HCT116 (cell line): ENCODE measurements at places on chromosomes 12 and 14.

- H3K36me3 ChIP-seq = no peaks in the 10 kb centered on the region
- no peaks in the 10 kb centered on the region for H3K4me1 ChIP-seq
- H3K27ac ChIP-seq = no peak overlapping the region
- no peak overlapping the region for H3K4me3 ChIP-seq
- no peak for DNase-seq
- H3K27me3 ChIP-seq = no peaks in the 10 kb centered on the region; the same call in 1 of the 2 replicates
Measured at GRCh38 chr12:21987755-21988154, 46.5 kb upstream of the ABCC9 start.

DNA sequence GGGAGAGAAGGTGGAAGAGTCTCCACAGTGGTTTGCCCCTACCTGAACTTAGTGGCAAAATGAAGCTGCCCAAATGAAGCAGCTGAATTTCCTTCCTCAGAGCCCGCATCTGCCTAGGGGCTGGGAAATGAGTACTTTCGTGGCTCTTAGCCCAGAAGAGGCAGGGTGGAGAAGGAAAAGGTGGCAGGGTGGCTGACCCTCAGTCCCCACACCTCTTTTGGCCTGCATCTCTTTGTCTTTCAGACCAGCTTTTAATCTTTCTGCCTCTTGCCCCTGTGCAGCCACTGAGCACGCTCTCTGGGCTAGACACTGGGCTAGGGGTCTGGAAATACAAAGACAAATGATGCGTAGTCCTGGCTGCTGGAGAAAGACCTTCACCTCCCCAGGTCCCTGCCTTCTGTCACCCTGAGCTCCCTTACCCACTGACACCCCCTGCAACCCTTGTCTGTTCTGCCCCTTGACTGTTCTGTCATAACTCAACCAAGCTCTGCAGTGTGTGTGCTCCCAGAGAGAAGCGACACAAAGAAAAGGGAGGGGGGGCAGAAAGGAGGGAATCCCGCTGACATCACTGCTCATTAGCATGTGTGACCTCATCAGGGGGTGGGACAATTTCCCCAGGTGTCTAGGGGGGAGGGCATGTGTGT, 371 bp upstream of the REM2 start:
- H3K4me3 ChIP-seq = no peak overlapping the region
- H3K27ac ChIP-seq = no peak overlapping the region
- H3K27me3 ChIP-seq = no peaks in the 10 kb centered on the region
- no peaks in the 10 kb centered on the region for H3K36me3 ChIP-seq
- peaks cover 27% of the 10 kb centered on the region for H3K4me1 ChIP-seq

DNA sequence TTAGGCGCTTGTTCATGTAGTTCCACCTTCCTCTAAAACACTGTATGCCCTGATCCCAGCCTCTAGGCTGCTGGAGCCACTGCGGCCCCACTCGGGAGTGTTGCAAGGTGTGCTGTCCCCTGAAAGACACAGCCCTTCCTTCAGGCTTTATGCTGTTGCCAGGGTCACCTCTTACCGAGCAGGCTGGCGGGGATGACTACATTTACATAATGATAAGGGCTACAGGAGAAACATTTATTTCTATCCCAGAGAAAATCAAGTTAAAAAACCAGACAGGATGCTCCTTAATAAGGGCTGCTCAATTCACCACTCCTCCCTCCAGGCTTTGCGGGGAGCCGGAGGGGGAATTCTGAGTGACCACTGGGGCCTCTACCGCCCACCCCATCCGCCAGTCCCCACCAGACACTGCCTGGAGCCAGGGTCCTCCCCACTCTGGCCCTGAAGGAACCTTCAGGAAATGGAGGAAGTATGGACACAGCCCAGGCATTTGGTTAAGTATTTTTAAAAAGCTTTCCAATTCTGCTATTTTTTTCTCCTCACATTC, 200.6 kb downstream of the TTC7B start:
- no peaks in the 10 kb centered on the region for H3K4me1 ChIP-seq
- DNase-seq = no peak
- no peaks in the 10 kb centered on the region for H3K27me3 ChIP-seq
- H3K36me3 ChIP-seq = no peaks in the 10 kb centered on the region
- no peak overlapping the region for H3K4me3 ChIP-seq

DNA sequence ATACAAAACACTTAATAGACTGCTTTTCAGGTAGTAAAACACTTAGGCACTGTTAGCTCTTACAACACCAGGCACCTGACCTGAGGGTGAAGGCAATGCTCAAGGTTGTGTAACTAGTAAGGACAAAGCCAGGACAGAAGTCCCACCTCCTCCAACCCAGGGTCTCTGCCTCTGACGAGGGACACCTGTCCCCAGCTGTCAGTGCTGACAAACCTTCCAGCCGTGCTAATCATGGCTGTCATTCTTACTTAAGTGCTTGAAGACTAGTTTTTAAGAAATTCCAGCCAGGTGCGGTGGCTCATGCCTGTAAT, 62.5 kb upstream of the MAX start:
- H3K36me3 ChIP-seq = no peaks in the 10 kb centered on the region
- no peak overlapping the region for H3K4me3 ChIP-seq
- no peak for DNase-seq
- H3K4me1 ChIP-seq = no peaks in the 10 kb centered on the region

DNA sequence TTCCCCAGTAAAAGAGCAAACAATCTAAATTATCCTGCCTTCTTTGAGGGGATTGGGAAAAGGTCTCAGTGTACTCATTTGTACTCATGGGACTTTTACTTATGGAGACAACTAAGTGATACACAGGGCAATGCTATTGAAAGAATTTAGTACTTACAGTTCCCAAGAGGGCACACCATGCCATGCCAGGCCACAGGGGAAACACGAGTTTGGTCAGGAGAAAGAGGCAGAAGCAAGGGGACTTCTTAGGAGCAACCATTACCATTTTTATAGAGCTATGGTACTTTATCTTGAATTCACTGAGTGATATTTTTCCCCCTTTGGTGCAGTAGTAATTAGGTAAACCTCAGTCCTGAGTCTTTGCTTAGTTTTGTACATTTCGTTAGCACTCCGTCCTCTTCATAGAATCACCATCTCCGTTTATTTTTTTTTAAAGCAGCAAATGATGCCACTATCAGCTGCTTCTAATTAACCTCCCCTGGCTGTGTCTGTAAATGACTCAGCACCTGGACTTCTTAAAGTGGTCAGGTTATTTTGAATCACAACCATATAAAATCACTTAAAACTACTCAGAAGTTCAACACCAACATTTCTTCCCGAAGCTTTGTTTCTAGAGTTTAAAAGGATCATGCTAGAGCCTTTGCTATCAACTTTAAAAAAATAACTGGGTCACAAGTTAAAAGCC, 5.9 kb upstream of the WASHC3 start:
- H3K36me3 ChIP-seq = no peaks in the 10 kb centered on the region
- no peak overlapping the region for H3K27ac ChIP-seq
- DNase-seq = no peak
- no peaks in the 10 kb centered on the region for H3K4me1 ChIP-seq
- no peaks in the 10 kb centered on the region for H3K27me3 ChIP-seq
- H3K4me3 ChIP-seq = no peak overlapping the region

DNA sequence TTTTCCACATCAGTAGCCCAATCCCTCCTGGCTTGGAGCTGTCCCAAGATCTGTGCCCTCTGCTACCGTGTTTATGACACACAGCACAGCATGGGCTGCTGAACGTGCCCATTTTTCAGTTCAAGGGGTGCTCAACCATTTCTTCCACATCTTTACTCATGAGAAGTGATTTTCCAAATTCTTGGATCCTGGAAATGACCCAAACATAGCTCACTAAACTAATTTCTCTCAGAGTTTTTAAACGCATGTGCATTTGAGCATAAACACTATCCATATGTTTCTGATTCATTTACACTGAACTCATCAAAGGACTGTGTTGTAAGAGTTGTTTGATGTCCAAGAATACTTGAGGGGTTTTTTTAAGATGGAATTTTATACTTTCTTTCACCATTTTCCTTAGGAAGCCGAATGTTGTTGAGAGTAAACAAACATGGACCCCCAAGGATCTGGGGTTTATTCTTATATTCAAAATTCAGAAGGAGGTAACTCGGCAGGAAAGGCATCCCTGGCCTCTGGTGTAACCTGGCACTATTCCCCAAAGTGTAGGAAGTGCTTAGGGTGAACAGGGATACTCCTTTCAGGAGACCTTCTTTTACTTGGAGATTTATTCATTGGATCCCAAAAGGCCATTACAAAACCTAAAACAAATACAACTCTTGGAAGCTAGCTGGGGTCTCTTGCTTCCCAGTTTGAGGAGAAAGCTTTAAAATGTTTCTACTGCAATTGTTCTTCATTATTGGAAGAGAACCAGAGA, 215.0 kb downstream of the BMP4 start:
- H3K27me3 ChIP-seq = no peaks in the 10 kb centered on the region
- peaks cover 7% of the 10 kb centered on the region for H3K4me1 ChIP-seq
- DNase-seq = no peak

- no peak overlapping the region for H3K27ac ChIP-seq
- H3K36me3 ChIP-seq = no peaks in the 10 kb centered on the region
Measured at GRCh38 chr14:65318636-65319506, 93.7 kb upstream of the FUT8 start.

DNA sequence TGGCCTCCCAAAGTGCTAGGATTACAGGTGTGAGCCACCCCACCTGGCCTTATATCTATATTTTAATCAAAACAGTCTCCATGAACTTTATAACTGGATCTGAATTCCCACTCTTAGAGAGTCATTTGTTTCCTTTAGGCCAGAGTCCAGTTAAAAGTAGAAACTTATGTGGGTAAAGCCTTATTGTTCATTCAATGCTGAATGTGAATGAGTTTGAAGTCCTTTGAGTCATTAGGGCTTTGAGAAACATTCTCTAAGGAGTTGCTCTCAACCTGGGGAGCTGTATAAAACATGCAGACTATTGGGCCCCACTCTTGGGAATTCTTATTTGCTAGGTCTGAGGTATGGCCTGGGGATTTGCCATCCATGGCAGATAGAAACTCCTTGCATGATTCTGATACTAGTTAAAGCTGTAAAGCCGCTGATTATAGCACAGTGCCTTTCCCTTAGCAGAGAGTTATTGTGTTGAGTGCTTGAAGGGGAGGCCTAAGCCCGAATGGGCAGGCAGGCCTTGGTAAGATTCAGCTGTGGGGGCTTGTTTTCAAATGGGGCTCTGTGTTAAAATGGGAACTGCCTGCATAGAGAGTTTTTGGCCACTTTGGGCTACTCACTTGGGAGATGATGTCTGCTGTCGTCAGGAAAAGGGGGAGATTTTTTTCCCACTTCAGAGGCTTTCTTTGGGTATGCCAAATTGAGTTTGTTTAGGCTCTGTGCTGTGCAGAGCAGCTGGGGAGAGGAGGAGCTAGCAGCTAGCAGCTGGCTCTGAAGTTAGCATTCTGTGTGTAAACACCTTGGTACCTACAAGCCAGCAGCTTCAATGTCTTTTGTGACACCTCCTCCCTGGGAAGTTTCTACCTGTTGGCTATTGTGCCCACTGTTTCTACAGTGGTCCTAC, 117.5 kb downstream of the DACT1 start:
- H3K36me3 ChIP-seq = no peaks in the 10 kb centered on the region
- no peak overlapping the region for H3K27ac ChIP-seq
- H3K4me1 ChIP-seq = no peaks in the 10 kb centered on the region
- no peak for DNase-seq
- no peak overlapping the region for H3K4me3 ChIP-seq

DNA sequence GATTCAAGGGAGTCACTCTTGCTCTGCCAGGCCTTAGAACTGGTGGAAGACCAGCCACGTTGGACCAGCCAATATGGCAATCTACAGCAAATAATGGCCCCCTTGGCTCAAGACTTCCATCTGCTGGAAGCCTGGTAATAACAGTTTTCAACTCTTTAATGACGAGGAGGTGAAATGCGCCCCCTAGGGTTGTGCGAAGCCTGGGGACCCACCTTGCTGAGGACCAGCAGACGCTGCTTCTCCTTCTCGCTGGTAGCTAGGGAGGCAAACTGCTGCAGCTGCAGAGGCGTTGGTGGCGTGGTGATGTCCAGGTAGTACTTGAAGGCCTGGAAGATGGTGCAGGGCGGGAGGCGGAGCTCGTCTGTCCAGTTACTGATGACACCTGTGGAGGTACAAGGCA, 41.5 kb upstream of the FBXO21 start:
- no peak overlapping the region for H3K27ac ChIP-seq
- no peaks in the 10 kb centered on the region for H3K27me3 ChIP-seq
- no peak overlapping the region for H3K4me3 ChIP-seq
- H3K36me3 ChIP-seq = no peaks in the 10 kb centered on the region
- 0 out of 2 replicates have a peak, but pooled peaks cover 2% of the 10 kb centered on the region for H3K4me1 ChIP-seq
- peak; percentile 24 for DNase-seq

- H3K4me3 ChIP-seq = no peak overlapping the region
- H3K27ac ChIP-seq = no peak overlapping the region
- DNase-seq = no peak
- H3K27me3 ChIP-seq = no peaks in the 10 kb centered on the region
Measured at GRCh38 chr12:120259418-120260202, 5.9 kb downstream of the PXN start.

DNA sequence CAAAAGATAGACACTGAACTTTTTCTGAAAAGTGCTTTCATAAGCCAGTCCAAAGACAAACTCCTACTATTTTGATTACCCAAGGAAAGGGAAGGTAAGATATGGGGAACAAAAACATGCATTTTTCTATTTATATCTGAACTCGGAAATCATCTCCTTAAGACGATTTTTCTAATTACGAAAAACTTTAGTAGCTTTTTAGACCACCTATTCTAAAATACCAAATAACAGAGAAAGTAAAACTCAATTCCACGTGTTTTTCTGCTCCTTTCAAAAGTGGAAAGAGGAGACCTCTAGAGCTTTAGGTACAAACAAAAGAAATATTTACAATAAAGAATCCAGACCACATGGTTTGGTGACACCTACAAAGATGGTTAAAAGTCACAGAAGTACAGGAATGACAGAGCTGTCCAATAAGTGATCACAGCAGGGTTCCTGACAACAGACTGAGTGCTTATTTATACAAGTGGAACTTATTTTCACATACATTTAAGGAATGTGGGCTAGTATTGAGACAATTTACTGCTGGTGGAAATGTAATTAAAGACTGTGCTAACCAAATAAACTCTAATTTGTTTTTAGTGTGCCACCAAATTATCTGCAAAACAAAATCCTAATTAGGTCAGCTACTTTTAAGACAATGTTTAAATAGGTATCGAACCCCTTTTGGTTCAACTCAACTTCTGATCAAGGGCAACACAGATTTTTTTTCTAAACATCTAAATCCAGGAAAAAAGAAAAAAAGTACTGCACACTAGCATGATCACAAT, 2.4 kb downstream of the LRIG3 start:
- H3K27ac ChIP-seq = no peak overlapping the region
- H3K4me1 ChIP-seq = peaks cover 4% of the 10 kb centered on the region; the same call in 1 of the 2 replicates
- DNase-seq = no peak
- no peaks in the 10 kb centered on the region for H3K27me3 ChIP-seq
- H3K36me3 ChIP-seq = no peaks in the 10 kb centered on the region

- H3K27ac ChIP-seq = no peak overlapping the region
- DNase-seq = no peak
- no peaks in the 10 kb centered on the region for H3K27me3 ChIP-seq
- H3K36me3 ChIP-seq = no peaks in the 10 kb centered on the region
- no peak overlapping the region for H3K4me3 ChIP-seq
- H3K4me1 ChIP-seq = no peaks in the 10 kb centered on the region
Measured at GRCh38 chr14:100015251-100015655, 50.0 kb upstream of the EVL start.

- no peaks in the 10 kb centered on the region for H3K4me1 ChIP-seq
- H3K27ac ChIP-seq = no peak overlapping the region
- no peak overlapping the region for H3K4me3 ChIP-seq
- H3K36me3 ChIP-seq = no peaks in the 10 kb centered on the region
Measured at GRCh38 chr12:31560516-31560915, 30.4 kb downstream of the DENND5B start.
